ENCODE measurements at places on chromosomes 2 and 18.

DNA sequence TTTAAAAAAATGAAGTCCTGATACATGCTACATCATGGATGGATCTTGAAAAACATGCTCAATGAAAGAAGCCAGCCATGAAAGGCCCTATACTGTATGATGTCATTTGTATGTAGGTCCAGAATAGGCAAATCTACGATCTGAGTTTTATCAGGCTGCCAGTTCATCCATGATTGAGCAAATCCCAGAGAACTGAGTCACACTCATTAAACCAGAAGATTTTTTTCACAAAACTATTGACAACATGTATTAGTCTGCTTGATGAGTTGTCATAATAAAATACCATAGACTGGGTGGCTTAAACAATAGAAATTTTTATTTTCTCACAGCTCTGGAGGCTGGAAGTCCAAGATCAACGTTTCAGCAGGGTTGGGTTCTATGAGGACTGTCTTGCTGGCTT, 130.7 kb downstream of the MREG start:
- DNase-seq, result no peak

- no peak for DNase-seq
Observed at GRCh38 chr2:112187046-112187715, 49.0 kb downstream of the FBLN7 start.

DNA sequence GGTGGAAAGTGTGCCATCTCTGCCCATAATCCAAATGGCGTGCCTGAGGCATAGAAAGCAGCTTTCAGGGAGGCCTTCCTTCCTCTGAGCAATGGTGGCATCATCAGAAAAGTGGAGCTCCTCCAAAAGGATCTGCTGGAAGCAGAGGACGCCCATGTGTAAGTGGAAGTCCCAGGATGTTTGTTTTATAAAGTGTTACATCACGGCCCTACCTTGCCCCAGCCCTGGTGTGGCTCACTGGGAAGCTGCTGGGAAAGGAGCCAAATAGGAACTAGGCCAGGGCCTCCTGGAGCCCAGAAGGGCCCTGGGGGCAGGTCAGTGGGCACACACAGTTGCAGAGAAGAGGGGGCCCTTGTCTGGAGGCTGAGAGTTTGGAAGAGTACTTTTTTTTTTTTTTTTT, 4.2 kb upstream of the ODC1 start:
- DNase-seq, result no peak

GRCh38 chr2:200814917-200815316, 3.2 kb downstream of the BZW1 start:
- no peak for DNase-seq

DNA sequence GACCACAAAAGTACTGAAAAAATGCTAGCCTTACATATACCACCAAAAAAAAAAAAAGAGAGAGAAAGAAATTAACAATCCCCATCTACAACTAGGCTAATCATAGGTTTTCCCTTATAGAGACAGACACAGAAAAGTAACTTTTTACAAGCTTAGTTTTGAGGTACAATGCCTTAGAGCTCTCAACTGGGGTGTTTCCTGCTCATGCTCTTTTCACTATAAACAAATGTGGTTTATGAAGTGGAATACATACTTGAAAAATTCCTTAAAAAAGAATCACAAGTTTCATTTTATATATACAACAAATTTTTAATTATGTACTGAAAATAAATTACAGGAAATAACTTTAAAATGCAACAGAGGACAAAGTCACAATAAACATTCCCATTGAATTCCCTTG, 82.5 kb downstream of the ATL2 start:
- DNase-seq, result no peak

- DNase-seq, result no peak
Observed at GRCh38 chr2:219459460-219460311, 25.0 kb downstream of the SPEG start.

DNA sequence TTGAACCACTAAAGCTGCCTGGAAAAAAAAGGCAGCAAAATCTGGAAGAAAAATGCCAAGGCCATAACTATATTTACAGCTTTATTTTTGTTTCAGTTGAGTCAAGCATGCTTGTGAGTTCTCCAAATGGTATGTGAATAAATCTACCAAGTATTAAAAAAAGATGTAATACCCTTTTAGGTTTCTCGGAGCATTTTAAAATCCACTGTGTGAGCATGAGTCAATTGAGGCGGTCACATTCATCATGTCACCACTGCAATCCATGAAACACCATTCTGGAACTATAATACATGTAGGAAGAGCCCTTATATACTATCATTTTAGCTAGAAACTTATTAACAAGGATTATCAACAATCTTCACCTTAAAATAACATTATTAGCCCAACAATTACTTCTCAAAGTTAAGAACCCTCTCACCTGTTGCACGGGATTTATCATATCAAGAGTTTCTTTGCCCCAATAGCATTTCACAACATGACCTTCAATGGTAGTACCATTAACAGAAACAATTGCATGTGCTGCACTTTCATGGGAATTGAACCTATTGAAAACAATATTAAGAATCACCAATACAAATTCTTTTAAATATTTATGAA, 24.2 kb upstream of the C2orf42 start:
- DNase-seq, result peak; percentile 30

GRCh38 chr2:58483307-58483706, 242.2 kb upstream of the FANCL start:
- no peak for DNase-seq

GRCh38 chr2:61450144-61450543, 20.7 kb downstream of the USP34 start:
- DNase-seq, result no peak

DNA sequence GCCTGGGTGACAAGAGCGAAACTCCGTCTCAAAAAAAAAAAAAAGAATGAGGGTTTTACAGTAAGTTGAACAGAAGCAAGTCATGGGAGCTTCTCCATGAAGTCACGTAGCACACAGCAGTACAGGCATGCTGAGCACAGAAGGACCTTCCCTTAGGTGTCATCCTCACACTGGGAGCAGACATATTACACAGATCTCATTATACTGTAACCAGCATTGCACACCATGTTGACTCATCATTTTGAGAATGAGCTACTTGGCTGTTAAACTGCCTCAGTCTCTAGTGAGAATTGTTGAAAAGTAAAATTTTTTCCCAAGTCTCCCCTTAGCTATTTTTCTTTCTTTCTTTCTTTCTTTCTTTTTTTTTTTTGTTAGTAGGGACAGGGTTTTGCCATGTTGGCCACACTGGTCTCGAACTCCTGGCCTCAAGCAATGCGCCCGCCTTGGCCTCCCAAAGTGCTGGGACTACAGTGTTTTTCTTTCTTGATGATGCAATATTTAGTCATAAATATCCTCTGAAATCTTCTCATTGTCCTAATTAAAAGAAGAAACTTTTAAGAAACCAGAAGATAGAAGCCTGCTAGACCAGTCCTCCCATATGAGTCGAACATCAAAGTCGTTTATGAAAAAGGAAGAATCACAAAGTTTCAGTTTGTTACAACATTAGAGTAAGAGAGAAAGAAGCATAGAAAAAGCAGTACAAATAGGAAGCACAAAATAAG, 37.9 kb upstream of the PPP1CB start:
- no peak for DNase-seq

- no peak for DNase-seq
Observed at GRCh38 chr2:9532421-9532820, 23.2 kb downstream of the ADAM17 start.

DNA sequence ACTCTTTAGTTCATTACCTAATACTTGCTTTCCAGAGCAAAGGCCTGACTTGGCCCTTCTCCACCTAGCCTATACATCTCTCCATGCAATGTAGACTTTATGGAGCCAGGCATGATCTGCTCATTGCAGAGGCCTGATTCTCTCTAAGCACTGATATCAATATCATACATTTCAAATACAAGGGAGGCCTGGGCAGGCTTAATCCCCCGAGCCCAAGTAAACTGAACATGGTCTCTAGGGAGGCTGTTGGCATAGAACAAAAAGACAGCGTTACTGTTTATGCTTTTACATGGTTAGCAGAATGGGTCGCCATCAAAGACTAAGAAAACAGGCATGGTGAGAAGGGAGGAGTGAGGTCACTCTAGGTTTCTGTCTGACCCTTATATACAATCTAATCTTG, 695.1 kb downstream of the ZEB2 start:
- no peak for DNase-seq

DNA sequence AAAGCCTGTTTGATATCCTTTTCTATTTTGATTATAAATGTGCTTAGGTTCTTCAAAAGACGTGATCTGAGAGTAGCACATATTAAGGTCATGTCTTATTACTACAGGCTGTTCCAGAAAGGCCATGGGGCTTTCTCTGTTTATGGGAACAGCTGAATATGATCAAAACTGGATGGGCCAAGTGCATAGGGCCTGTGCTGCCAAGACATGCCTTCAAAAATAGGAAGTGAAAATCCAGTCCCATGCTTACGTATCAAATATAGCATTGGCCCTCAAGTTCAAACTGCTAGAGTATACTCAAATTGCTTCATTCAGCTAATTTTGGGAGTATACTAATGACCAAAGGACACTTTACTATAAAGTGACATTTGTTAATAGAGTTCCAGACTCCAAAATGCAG, 24.1 kb downstream of the SLC25A52 start:
- no peak for DNase-seq

DNA sequence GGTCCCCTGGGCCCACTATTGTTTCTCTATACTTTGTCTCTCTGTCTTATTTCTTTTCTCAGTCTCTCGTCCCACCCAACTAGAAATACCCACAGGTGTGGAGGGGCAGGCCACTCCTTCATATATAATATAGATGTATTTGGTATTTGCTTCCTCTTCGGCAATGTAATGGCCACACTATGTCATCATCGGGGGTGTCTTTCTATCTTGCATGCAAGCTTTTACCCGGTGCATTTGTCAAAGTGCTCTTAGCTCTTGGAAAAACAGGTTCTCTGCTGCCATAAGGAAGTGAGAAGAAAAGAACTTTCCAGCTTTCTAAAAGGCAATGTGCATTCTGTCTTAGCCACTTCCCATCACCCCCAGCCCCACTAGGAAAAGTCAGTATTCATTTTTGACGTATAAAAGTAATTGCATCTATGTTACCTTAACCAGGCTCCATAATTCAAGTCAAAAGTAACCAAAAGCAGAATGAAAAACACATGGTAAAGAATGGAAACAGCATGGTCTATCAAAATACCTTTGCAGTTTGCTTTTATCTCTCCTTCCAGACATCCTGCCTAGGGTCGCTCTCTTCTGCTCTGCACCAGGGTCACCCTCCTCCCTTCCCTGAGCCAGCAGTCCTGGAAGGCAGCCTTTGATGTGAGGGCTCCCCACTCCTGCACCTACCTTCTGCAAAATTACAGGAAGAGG, 27.2 kb upstream of the FHL2 start:
- no peak for DNase-seq

- no peak for DNase-seq
Observed at GRCh38 chr18:56919190-56919589, 227.7 kb upstream of the BOD1L2 start.

GRCh38 chr18:3616744-3617143, 166.8 kb downstream of the TGIF1 start:
- no peak for DNase-seq

GRCh38 chr2:53933329-53933728, 37.5 kb downstream of the PSME4 start:
- DNase-seq, result no peak

GRCh38 chr2:16394986-16395550, 270.6 kb downstream of the CYRIA start:
- DNase-seq, result no peak

DNA sequence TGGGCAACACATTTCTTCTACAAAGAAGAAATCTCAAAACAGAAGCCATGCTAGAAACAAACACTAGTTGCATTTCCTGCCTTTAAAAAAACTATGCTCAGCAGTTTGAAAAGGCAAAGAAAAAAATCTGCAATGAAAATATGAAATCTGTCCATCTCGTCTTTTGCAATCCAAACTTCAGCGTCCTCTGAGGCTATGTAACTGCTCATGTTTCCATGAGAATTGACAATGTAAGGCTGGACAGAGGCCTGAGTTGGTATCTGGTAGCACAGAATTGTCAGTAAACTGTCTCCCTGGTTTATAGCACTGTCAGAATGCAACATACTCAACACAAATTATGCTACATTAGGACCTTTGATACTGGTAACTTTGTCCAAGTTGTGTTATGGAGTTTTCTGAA, 429.9 kb downstream of the ARHGAP15 start:
- no peak for DNase-seq

GRCh38 chr2:17747684-17748452, 5.7 kb downstream of the SMC6 start:
- no peak for DNase-seq

GRCh38 chr2:214069254-214069653, 341.6 kb upstream of the VWC2L start:
- DNase-seq, result peak; percentile 84

DNA sequence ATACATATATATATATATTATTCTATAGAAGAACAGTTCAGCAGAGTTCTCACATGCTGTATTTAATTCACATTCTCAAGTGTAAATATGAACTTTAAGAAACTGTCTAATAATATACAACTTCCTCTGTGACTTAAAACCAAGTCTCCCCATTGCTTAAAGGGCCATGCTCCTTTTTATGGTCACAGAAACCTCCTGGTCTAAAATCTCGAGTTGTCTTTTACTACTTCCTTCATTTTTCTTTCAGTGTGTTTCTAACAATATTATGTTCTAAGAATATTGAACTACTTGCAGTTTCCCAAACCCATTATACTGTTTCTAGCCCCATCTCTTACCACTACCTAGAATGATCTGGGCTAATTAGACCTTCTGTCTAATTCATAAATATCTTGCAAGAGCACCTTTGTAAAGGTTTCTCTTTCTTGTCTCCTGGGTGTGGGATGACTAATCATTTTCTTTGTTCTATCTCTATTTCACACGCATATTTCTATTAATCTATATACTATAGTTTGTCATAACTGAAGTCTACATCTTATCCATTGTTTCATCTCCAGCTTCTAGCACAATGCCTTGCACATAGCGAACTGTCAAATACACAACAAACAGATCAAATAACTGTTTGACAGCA, 48.8 kb downstream of the ERBB4 start:
- DNase-seq, result no peak
